ENCODE measurements at places on chromosomes 3 and 15.
A peak's percentile ranks its signal among the peaks of the same experiment; 100 is the strongest.

DNA sequence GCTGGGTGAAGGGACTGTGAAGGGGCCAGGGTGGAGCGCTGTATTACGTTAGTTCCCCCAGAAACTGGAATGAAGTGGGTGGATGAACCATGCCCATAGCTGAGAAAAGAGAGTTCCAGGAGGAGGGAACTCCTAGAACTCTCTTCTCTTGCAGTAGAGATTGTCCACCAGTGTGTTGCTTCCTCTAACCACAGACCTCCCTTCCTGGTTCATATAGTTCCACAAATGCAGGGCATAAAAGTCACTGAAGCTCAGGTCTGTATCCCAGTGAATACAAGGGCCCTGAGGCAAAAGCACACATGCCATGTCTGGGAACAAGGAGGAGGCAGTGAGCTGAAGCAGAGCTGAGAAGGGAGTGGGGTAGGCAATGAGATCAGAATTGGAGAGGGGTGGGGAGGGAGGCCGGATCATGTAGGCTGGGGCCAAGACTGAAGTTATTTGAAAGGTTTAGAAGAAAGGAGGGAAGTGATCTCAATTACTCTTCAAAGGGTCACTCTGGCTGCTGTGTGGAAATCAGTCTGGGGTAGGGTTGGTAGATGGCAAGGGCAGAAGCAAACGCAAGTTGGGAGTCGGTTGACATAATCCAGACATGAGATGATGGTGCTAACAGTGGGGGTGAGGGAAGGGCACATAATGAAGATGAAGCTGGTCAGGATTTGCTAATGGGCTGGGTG lies 6.5 kb downstream of the A4GNT start:
- DNase-seq, result no peak

GRCh38 chr3:30512576-30512975 lies 93.8 kb upstream of the TGFBR2 start:
- DNase-seq, result no peak

GRCh38 chr3:119279101-119279554 lies 15.1 kb upstream of the ARHGAP31 start:
- DNase-seq, result no peak

DNA sequence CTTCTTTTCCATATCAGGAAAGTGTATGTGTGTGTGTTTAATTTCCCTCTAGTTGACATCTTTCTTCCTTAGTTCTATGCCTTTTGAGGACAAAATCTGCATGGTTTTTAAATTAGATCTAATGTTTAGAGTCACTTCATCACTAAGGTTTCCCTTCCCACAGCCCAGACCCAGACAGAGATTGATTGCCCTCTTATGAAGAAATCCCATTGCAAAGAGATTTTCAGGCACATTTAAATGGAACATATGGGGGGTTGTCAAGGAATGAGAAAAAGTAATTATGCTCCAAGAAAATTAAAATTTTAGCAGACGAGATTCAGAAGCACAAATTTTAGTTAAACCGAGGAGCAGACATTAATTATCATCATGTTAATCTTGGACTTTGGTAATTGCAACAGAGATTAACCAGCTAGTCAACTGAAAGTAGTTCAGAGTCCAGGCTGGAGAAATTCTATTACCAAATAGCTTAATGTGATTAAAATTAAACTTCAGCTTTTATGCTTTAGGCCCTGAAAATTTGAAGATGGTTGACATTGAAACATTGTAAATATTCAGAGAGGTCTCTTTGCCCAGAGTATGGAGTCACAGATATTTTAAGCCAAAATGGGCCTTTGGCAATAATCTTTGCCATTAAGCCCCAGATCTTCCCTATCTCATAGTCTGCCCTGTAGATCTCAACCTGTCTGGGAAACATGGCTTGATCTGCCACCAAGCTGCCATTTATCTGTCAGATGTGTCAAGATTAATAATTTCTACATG lies 143.4 kb downstream of the TMEM108 start:
- no peak for DNase-seq

GRCh38 chr3:99313485-99313884 lies 324.9 kb upstream of the COL8A1 start:
- DNase-seq, result no peak

DNA sequence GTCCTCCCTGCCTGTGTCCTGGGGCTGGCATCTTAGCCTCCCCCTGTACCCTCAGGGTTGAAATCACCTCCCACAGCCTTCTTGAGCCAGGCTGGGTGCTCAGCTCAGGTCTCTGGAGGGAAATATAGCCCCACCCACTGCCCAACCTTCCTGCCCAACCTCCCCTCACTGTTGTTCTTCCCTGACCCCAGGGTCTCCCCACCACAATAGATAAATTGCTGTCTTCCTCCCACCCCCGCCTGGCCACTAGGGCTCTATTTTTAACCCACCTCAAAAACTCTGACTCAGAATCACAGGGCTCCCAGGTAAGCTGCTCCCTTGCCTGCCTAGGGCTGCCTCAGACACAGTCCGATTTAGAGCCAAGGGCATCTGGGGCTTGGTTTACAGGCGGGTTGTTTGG lies 15.0 kb downstream of the HCN4 start:
- DNase-seq, result no peak

- no peak for DNase-seq
These were observed 26.0 kb downstream of the DTWD1 start for GRCh38 chr15:49646891-49647290.

DNA sequence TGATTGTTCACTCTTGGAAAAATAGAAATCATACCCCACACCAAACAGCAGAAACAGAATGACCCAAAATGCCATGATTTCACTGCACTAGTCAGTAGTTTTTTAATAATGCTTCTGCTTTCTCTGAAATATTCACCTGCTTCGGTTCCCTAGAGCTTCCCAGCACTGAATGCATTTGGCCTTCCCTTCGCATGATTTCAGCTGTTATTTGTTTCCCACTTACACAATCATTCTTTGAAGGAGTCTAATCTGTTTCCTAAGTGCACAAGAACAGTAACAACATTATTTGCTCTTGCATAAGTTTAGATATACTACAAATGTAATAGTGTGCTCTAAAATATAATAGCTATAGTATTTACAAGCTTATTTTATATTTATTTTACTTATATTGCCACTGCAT lies 178.7 kb downstream of the STAC start:
- no peak for DNase-seq

DNA sequence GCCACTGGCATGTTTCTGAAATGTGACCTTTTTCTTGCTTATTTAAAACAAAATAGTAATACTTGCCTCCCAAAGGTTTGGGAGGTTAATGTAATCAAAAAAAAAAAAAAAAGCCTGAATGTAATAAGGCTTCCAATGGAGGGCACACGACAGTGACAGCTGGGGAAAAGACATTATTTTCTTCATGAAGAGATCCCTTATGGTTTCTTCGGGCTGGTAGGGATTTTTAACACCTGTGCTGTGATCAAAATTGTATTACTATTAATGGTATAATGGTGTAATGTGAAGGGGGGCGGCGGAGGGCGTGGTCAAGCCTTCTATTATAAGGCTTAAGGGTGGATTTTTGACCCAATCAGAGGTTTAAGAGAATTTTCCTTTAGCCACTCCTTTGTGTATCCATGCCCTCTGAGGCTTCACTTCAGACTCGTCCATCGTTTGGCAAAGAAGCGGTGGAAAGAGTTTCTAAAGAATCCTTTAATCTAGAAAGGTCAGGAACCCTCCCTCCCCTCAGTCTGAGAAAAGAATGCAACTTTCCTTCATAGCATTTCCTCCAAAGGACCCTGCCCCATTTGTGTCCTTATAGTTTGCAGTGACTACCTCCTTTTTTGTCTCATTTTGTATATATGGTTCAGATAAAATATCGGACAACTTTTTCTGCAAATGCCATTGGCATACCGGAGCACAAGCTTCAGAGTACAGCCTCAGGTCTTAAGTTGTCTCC lies 89.5 kb upstream of the CHD2 start:
- DNase-seq, result peak; percentile 53

- DNase-seq, result no peak
These were observed 660 bp downstream of the UROC1 start for GRCh38 chr3:126516936-126517290.

DNA sequence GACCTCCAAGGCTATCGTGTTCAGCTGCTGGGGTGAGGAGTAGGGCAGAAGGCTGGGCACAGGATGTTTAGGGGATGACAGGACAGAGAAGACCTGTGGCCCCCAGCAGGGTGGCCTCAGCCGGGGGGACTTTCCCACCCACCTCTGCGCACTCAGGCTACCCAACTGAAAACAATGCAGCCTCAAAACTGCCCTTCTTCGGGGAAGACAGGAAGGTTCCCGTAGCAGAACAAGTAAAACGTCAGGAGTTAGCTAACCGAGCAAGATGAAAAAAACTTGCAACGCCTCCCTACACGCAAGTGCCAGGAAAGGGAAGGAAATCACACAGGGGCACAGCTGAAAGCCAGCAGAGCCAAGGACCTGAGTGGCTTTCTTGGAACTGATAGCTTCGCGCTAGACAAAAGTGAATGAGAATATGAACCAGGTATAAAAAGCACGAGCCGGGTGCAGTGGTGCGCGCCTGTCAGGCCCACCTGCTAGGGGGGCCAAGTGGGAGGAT lies 38.4 kb upstream of the FURIN start:
- DNase-seq, result peak; percentile 13

GRCh38 chr15:93154666-93155065 lies 65.7 kb upstream of the RGMA start:
- DNase-seq, result no peak

DNA sequence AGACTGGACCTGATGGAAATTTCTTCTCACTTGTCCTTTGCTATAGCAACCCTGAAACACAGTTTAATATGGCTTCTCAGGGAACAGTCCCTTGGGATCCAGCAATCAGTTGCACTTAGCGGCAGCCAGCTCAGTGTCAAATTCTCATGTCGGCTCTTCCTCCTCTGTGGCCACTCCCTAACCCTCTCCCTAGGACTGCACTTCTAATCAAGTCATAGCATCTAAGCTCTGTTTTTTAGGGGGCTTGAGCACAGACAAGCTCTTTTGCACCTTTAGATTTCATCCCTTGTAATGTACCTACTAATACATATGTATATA lies 250.5 kb upstream of the TLE3 start:
- DNase-seq, result no peak

- no peak for DNase-seq
These were observed 18.0 kb upstream of the DUT start for GRCh38 chr15:48313216-48313615.

DNA sequence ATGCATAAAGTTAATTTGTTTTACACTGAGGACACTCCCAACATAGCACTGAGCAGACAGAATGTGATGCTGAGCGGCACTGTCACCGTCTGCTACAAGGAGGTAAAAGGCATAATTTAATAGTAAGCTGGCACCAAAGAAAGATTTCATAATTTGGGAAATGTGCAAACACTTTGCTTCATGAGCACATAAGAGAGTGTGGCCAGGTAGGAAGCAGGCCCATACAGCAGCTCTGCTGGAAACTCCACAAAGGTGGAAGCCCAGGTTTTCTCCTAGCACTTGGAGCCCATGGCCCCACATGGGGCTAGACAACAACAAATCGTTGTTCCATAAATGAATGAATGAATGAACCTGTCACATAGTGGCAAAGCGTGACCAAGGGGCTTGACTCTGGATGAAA lies 68.5 kb upstream of the CACNA2D3 start:
- DNase-seq, result no peak
